NCI-H187 (cell line): ENCODE measurements at places on chromosomes 6 and 20.

DNA sequence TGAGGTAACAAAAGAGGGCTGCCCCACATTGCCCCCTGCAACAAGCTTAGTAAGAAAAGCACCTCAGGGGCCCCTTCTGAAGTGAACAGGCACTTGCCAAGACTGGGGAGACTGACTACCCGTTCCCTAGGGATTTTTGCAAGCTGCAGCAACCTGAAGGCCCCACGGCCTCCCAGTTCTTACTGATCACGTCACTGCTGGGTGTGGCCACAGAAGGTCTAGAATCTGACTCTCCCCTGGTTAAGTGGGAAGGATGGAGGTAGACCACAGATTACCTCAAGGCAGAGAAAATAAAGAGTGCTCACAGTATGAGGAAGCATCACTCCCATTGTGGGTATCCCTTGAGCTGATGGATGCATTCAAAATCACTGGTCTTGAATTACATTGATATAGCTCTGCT, 201.5 kb upstream of the KCNQ5 start:
- no peak for DNase-seq

DNA sequence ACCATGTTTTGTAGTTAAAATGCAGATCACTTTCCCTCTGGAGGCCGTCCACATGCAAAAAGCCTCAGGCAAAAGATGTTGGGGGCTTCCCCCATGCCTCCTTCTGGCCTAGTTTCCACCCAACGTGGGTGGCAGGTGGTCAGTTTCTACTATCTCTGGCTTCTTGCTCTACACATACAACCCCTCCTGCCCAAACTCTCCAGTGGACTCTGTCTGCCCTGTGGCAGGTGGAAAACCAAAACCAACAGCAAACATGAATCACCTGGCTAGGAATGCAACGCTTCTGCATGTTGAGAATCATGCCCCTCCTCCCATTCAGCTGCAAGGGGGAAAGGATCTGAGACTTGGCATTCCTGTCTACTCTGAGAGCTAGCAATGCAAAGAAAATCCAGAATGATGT, 94.8 kb downstream of the MBOAT1 start:
- DNase-seq, result no peak

DNA sequence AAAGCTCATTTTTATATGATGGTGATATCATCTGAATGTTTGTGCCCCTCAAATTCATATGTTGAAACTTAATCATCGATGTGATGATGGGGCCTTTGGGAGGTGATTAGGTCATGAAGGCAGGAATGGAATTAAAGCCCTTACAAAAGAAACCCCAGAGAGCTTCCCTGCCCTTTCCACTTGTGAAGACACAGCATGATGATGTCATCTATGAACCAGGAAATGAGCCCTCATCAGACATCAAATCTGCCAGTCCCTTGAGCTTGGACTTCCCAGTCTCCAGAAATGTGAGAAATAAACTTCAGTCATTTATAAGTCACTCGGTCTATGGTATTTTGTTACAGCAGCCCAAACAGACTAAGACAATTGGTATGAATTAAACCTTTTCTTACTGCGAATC, 153.1 kb downstream of the MYB start:
- no peak for DNase-seq

- no peak for DNase-seq
Observed at GRCh38 chr6:149130090-149130489, 187.4 kb upstream of the TAB2 start.

GRCh38 chr6:150830439-150831165, 34.9 kb upstream of the MTHFD1L start:
- no peak for DNase-seq

DNA sequence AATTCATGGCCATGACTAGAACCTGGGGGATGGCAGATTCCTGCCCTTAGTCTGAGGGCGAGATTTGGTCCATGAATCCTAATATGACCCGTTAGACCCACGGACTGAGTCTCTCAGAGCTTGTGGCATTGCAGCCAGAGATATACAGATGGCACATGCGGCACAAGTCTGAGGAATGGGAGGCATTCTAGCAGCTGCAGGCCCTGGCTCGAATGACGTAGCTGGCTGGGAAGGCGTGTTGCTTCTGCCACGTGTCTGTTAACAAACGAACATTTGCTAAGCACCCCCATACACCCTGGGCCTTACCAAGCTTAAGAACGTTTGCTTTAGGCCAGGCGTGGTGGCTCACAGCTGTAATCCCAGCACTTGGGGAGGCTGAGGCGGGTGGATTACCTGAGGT, 68.0 kb downstream of the CD164 start:
- DNase-seq, result no peak

DNA sequence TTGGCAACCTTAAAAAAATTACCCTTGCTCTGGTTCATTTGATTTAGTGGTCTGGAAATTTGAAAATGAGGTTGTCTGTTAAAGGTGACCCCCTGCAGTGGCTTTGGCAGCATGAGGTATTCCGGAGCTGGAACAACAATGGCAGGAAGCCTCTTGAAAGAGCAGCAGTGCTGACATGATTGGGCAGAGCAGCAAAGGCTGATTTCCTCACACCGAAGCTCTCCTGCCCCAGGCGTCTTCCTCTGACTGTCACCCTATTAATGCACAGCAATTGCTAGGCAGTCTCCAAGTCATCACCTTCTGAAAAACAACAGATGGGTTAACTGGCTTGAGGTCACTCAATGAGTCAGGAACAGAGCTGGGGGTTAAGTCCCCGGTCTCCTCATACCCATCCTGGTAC, 241.8 kb upstream of the MMS22L start:
- peak; percentile 4 for DNase-seq

- DNase-seq, result peak; percentile 74
Observed at GRCh38 chr6:27873021-27873940, 38.9 kb downstream of the OR2B2 start.

DNA sequence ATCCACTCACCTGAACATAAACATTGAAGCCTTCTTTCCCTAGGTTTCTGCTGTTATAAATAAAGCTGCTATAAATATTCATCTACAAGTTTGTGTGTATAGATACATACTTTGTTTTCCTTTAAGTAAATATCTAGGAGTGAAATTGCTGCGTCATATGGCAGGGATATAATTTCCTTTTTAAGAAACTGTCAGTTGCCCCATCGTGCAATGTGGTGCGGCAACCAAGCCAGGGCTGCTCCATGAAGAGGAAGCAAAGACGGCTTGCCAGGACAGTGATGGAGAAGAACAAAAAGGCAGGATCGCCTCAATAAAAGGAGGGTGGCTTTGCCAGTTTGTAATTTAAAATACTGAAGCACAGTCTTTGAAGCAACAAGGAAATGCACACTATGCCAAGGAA, 36.6 kb downstream of the CITED2 start:
- DNase-seq, result no peak

DNA sequence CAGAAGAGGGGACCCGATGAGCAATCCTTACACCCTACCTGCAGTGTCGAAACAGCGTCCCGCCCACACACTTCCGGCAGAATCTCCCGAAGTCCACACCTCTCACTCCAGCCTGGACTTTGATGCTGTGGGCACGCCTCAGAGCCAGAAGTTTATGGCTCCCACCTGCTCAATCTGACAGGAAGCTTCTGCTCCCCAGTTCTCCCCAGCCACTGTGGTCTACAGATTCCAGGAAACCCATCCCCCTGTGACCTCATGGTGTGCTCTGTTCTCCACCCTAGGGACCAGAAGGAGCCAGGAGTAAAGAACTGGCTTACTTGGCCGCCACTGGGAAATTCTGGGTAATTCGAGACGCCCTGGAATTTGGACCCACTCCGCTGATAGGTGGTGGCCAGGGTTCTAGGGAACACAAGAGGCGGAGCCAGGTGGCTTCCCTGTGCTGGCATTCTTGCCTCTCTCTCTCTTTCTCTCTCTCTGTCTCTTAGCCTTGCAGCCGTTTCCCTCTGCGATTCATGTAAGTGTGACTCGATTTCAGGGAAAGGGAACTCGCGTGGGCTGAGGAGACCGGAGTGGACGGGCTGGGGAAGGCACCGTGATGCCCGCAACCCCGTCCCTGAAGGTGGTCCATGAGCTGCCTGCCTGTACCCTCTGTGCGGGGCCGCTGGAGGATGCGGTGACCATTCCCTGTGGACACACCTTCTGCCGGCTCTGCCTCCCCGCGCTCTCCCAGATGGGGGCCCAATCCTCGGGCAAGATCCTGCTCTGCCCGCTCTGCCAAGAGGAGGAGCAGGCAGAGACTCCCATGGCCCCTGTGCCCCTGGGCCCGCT, at the start of gene TRIM15:
Gene TRIM15, plus strand, starts transcription at position 457 of the 828 bp plus-strand sequence. Its CDS starts 139 bp downstream, at position 596.
- DNase-seq, result no peak

DNA sequence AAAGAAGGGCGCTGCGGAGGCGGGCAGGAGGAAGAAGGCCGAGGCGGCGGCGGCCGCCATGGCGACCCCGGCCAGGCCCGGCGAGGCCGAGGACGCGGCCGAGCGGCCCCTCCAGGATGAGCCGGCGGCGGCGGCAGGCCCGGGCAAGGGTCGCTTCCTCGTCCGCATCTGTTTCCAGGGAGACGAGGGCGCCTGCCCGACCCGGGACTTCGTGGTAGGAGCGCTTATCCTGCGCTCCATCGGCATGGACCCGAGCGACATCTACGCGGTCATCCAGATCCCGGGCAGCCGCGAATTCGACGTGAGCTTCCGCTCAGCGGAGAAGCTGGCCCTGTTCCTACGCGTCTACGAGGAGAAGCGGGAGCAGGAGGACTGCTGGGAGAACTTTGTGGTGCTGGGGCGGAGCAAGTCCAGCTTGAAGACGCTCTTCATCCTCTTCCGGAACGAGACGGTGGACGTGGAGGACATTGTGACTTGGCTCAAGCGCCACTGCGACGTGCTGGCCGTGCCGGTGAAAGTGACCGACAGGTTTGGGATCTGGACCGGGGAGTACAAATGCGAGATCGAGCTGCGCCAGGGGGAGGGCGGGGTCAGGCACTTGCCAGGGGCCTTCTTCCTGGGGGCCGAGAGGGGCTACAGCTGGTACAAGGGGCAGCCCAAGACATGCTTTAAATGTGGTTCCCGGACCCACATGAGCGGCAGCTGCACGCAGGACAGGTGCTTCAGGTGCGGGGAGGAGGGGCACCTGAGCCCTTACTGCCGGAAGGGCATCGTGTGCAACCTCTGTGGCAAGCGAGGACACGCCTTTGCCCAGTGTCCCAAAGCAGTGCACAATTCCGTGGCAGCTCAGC, 780 bp downstream of the ZCCHC3 start:
- peak; percentile 27 for DNase-seq

DNA sequence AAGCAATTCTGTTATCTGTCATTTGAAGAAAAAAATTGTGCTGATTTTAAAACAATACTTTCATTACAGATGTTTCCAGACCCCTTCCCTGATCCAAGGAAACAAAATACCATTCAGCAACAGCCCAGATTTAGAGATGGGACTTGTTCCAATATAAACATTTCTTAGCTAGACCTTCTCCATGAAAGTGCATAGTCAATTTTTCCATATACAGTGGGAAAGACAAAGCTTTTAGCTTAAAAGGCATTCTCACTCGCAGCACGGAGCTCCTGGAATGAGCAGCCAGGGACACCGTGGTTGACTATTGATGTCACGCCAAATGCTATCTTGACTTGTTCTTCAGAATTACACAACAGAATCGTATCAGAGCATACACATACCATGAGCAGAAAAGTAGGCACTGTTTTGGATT, 21.5 kb downstream of the LAMA4 start:
- DNase-seq, result no peak

GRCh38 chr20:58327211-58327610, 17.7 kb downstream of the RAB22A start:
- no peak for DNase-seq

GRCh38 chr6:131029626-131030297, 33.3 kb downstream of the EPB41L2 start:
- no peak for DNase-seq

DNA sequence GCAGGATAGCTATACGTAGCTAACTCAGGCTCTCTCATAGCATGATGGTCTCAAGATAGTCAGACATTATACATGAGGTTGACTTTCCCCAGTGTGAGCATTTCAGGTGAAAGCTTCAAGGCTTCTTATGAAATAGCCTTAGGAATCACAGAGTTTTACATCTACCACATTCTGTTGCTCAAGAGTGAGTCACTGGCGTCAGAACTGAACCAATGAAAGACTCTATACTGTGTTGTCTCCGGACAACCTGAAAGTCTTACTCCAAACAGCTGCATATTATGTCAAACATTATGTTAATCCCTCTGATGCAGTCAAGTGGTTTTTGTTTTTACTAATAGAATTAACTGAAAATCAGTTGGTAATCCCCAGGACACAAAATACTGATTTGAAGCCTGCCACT, 79.8 kb upstream of the TRDN start:
- DNase-seq, result no peak

- no peak for DNase-seq
Observed at GRCh38 chr6:35474131-35474941, 6.1 kb downstream of the RPL10A start.

DNA sequence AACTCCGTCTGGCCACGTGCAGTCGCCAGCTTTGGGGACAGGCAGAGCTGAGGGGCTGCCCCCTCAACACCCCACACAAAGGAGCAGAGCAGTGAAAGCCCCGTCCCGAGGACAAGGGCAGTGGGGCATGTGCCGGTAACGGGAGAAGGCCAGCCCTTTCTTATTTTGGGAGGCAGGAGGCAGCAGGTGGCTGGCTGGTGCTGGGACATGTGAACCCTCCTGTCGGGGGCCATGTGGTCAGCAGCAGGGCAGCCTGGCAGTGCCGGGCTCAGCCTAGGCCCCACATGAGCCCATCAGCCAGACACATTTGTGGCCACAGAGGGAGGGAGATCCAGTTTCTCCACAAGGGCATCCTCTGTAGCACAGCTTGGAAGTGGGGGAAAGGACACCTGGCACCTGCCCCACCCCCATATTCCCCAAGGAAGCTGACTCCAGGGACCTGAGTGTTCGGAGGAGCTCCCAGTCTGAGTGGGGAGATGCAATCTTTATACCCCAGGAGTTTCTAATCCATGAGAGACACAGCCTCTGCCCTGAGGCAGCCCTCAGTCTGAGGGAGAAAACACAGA, 137.6 kb downstream of the MRPL14 start:
- DNase-seq, result no peak
